Kidney (tissue), 22 donors: ENCODE measurements at places on chromosomes 7 and 10. TPM values are rescaled to one million over a fixed set of nuclear protein-coding genes. Genes with fewer than 3 reads are reported as not detected.

The GTPBP10 gene
- 31.8 TPM for total RNA-seq

The ZNF727 gene
- total RNA-seq: 5.3 TPM

The PON3 gene
- total RNA-seq: 1.6 TPM

The VPS37D gene
- 13.2 TPM for total RNA-seq

The CACNA2D1 gene
- 18.3 TPM for total RNA-seq

The ANKRD30A gene
- total RNA-seq: not detected

The CBLL1 gene
- 22.4 TPM for total RNA-seq
